ENCODE measurements at places on chromosomes 16 and 17.

DNA sequence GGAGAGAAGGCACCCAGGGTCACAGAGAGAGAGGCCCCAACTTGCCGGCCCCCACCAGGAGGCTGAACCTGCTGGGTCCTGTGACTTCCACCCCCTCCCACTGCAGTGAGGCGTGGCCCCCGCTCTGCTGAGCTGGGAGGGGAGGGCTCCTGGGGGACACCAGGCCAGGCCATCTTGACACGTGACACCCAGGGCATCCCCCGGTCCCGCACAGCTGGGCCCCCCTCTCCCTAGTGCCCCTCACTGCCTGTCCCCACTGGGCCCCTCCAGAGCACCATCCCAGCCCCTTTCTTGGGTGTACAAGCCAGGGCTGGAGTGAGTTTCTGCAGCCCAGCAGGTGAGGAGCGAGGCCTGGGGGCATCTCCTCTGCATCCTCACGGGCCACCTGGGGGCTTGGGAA is 12.4 kb downstream of the UBALD1 start:
- DNase-seq = no peak

DNA sequence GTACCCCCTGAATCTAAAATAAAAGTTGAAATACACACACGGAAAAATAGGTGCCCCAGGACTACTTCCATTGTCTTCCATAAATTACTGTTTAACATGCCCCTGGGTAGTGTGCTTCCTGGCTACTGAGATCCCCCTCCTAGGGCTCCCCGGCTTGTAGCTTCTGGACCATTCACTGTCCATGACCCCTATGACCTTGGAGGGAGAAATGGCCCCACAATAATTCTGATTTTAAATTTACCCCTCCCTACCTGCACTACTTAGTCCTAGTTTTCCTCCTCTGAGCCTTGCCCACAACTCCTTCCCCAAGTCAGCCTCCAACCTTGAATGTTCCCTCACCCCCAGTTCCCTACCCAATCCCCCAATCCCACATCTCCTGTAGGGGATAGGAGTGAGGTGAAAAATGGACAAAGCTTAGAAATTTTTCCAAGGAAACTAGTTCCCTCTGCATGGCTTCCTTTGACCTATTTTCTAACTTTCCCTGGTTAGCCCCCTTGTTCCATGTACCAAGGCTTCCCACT is 9.5 kb upstream of the MSL1 start:
- no peak for DNase-seq

DNA sequence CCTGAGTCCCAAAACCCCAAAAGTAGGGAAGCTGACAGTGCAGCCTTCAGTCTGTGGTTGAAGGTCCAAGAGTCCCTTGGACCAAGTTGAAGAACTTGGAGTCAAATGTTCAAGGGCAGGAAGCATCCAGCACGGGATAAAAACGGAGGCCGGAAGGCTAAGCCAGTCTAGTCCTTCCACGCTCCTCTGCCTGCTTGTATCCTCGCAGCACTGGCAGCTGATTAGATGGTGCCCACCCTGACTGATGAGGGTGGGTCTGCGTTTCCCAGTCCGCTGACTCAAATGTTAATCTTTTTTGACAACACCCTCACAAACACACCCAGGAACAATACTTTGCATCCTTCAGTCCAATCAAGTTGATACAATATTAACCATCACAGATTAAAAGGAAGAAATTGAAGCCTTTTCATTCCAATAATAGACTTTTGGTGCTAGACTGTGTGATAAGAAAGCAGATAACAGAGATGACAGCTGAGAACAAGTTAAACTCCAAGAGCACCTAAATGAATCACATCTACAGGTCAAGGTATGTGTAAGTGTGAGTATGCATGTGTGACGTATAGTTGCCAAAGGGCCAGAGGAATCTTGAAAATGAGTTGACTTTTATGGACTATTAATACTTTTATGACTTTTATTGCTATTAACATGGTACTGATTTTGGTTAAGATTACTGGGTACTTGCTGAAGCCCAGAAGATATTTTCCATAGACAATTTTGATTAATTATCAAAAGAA is 933.5 kb upstream of the SOX9 start:
- DNase-seq = no peak

- no peak for DNase-seq
These were observed 3.2 kb downstream of the SMURF2 start for GRCh38 chr17:64658931-64659330.

DNA sequence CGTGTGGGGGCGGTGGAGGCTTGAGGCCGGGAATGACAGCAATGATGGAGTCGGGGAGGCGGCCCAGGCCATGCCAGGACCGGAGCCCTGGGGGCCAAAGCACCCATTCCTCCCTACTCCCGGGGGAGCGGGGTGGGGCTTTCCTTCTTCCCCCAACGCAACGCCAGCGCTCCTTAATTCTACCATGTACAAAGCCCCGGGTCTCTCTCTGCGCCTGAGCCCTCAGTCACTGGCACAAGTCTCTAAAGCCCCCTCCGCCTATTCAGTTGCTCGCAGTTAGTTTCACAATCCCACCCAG is 245 bp upstream of the RNF227 start:
- no peak for DNase-seq

GRCh38 chr16:27526180-27526579 is 23.5 kb downstream of the GTF3C1 start:
- DNase-seq = no peak

DNA sequence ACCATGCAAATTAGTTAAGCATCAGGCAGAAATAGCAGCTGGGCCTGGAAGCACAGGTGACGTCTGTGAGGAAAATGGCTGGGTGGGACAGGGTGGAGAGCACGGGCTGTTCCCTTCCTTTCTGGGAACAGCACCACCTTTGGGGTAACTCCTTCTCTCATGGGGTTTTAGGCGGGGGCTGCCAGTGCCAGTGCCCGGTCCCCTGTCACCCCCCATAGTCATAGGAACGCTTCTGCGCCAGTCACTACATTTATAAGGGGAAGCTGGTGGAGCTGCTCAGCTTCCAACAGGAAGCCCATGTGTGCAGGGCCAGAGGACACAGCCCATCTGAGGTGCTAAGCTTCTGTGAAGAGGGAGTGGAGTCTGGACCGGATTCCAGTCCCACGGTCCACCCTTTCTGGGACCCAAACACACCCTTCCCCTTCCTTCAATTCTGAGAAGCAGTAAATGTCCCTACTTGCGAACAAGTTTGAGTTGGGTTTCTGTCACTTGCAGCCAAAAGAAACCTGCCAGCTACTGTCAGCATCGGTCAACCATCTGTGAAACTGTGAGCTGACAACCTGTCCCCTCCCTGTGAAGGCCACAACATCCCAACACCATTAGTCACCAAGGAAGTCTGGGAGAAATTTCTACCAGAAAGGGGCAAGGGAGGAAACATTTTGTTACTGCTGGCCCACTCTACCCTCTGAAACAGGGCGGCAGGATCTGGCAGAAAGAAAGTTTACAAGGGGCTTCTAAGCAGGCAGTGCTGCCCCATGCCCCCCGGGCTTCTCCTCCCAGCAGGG is 86.0 kb upstream of the AMZ2 start:
- no peak for DNase-seq

GRCh38 chr17:74339537-74340195 is 13.6 kb downstream of the KIF19 start:
- no peak for DNase-seq

GRCh38 chr16:89114159-89114981 is 20.7 kb downstream of the ACSF3 start:
- no peak for DNase-seq

- no peak for DNase-seq
These were observed 50.0 kb downstream of the SF3B3 start for GRCh38 chr16:70573451-70574121.

- DNase-seq = no peak
These were observed 83.5 kb downstream of the FTO start for GRCh38 chr16:53787423-53787822.

DNA sequence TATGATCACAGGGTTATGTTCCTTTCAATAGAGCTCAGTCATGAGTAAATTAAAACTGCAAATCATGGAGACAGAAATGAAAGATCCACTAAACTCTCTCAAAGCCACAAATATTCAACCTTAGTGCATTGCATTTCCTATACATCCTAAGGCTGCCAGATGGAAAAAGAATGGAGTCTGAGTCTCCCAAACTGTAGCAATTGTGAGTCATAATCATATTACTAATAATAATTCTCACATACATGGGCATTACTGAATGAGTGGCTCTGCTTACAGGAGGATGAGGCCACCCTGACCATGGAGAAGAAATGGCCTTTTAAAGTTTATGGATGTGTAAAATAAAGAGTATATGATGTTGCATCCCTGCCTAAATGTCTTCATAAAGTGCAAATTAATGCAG is 3.2 kb downstream of the CA10 start:
- no peak for DNase-seq

- no peak for DNase-seq
These were observed 30.6 kb downstream of the CHD9 start for GRCh38 chr16:53085369-53085843.

DNA sequence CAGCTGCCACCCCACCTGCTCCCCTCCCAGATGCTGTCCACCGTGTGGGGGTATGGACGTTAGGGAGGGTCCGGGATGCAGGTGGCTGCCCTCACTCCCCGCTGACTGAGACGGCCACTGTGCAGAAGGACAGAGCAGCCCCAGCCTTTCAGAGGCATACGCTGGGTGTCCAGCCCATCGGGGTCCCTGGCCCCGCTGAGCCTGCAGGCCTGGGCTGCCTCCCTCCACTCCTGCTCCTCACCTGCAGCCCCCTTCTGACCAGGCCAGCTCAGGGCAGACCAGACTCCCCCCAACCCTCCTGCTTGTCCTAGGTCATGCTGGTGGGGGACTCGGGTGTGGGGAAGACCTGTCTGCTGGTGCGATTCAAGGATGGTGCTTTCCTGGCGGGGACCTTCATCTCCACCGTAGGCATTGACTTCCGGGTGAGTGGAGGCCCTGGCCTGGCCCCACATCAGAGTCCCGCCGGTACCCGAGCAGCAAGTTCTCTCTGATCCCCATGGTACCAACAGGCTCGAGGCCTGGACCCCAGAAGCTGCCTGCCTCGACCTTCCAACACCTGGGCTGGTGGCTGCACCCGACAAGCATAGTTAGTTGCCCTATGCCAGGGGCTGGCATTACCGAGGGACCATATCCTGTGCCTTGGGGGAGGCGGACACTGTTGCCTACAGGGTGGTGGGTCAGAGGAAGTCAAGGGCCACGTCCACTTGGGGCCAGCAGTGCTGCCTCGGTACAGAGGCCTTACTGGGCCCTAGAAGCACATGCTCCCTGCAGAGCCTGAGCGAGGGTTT is 1.4 kb downstream of the RAB26 start:
- DNase-seq = no peak

- no peak for DNase-seq
These were observed 67.5 kb downstream of the IQCK start for GRCh38 chr16:19785512-19786130.

DNA sequence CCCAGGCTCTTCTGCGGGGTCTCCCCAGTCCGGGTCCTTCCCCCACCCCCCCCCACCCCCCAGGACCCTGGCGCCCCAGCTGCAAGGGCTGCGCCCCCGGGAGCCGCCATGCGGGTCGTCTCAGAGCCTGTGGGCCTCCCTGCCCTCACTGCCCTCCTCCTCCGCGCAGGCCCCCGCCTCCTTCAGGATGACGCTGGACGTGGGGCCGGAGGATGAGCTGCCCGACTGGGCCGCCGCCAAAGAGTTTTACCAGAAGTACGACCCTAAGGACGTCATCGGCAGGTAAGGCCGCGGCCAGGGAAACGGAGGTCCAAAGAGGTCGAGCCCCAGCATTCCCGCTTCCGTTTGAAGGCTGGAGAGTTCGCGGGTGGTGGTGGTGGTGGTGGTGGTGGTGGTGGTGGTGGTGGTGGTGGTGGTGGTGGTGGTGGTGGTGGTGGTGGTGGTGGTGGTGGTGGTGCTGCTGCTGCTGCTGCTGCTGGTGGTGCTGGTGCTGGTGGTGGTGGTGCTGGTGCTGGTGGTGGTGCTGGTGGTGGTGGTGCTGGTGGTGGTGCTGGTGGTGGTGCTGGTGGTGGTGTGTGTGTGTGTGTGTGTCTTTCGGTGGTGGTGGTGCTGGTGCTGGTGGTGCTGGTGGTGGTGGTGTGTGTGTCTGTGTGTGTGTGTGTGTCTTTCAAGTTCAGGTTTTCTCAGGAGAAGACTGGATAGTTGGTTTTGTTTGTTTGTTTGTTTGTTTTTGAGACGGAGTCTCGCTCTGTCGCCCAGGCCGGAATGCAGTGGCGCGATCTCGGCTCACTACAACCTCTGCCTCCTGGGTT is 615 bp downstream of the PHKG2 start:
- DNase-seq = no peak

- DNase-seq = no peak
These were observed 36.0 kb upstream of the CCL1 start for GRCh38 chr17:34398990-34399389.

- DNase-seq = no peak
These were observed 593 bp downstream of the CDIPT start for GRCh38 chr16:29862383-29862883.

DNA sequence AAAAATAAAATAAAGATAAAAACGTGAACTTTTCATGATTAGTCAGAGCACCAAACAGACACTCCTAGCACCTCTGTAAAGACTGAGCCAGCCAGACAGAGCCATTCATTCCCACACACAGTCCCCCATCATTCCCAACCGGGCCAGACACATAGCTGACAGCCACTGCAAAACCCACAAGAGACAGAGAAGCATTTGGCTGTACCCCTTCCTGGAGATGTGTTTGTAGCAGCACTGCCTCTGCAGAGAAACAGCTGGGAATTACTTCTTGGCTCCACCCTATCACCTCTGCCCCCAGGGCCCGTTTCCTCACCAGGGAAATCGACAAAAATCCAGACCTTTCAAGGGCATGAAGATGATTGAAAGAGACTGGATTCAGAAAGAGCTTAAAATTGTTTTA is 46.4 kb downstream of the MYH11 start:
- DNase-seq = no peak

- DNase-seq = no peak
These were observed 164.5 kb downstream of the PRKCA start for GRCh38 chr17:66466840-66467367.

- no peak for DNase-seq
These were observed 214.7 kb downstream of the RPTOR start for GRCh38 chr17:80759377-80759673.

DNA sequence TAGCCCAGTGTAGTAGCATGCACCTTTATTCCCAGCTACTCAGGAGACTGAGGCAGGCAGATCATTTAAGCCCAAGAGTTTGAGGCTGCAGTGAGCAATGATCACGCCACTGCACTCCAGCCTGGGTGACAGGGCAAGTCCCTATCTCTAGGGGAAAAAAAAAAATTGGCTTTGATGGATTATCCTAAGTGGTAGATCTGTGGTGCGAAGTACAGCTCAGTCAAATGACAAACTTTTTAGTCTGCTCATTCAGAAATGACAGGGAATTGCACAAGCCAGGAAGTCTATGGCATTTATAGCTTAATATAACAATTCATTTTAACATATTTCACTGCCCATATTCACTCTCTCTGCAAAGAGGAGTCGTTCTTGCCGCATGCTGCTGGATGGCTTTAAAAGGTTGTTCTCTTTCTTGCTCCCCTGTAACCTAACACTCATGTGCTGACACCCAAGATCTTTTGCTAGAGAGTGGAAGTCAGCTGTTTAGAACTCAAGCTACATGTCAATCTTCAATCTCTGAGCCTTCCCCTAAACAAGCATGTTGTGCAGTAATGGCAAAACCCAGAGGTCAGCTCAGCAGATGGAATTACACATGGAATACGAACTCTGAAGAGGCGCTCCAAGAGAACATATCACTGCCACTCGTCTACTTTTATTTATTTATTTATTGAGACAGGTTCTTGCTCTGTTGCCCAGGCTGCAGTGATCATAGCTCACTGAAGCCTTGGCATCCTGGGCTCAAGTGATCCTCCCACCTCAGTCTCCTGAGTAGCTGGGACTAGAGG is 32.8 kb downstream of the RNF157 start:
- DNase-seq = no peak

Measured in stimulated activated CD8-positive, alpha-beta memory T cell treated with anti-CD3 and anti-CD28 coated beads, Interleukin-2, amount 100 ng/mL, for 1 hour (primary cell).